ENCODE measurements at places on chromosomes 3 and 15.

DNA sequence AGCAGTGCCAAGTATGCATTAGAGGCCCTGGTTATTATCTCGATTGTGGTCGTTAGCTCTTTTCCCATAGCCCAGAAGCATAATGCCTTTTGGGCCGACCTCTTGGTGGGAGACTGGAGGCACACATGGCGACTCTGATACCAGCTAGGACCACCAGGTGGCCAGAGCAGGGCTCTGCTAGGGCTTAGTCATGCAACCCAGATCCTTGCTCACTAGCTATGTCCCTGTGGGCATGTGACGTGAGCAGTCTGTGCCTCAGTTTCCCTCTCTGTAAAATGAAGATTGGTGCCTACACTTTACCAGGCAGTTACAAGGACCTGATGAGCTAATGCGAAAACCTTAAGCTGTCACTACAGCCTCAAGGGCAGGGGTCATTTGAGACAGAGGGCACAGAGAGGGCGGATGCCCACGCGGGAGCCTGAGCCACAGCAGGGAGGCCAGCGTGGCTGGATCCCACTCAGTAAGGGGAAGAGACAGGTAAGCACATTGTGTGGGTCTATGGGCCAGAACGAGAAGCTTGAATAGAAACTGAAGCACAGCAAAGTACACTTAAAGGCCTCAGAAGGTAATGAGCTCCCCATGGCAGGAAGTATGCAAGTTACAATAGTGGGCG is 8.8 kb downstream of the KLF15 start:
- DNase-seq, result no peak

GRCh38 chr3:152084441-152085158 is 184.1 kb upstream of the MBNL1 start:
- no peak for DNase-seq

- DNase-seq, result no peak
These were observed 1061.2 kb downstream of the FHIT start for GRCh38 chr3:60190073-60190472.

DNA sequence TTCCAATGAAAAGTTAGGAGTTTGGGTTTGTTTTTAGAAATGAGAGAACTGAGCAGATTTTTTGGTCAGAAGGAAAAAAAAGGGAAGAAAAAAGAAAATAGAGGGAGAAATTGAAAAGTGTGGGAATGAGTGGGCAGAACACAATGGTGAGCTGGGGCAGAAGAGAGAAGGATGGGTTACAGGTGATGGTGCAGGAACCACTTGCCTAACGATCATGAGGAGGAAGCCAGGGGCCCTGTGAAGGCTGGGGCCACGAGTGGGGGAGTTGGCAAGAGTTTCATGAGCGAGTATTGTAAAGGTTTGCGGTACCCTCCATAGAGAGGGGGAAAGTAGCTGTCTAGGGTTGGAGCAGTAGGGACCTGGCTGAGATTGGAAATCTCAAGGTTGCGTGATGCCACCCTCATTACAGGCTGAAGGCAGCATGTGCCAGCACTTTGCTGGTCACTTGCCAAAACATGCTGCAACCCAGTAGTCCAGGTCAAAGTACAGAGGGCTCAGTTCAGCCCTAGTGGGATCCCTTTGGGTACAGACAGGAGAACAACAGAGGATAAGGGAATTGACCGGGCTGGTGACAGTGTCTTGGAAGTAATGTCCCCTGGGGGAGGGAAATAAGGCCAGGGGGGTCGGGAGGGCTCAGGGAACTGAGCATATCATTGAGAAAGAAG is 6.6 kb downstream of the IVD start:
- DNase-seq, result no peak

GRCh38 chr3:113557374-113557773 is 25.0 kb downstream of the SIDT1 start:
- DNase-seq, result no peak

- no peak for DNase-seq
These were observed 882 bp downstream of the CADM2 start for GRCh38 chr3:84959470-84960271.

DNA sequence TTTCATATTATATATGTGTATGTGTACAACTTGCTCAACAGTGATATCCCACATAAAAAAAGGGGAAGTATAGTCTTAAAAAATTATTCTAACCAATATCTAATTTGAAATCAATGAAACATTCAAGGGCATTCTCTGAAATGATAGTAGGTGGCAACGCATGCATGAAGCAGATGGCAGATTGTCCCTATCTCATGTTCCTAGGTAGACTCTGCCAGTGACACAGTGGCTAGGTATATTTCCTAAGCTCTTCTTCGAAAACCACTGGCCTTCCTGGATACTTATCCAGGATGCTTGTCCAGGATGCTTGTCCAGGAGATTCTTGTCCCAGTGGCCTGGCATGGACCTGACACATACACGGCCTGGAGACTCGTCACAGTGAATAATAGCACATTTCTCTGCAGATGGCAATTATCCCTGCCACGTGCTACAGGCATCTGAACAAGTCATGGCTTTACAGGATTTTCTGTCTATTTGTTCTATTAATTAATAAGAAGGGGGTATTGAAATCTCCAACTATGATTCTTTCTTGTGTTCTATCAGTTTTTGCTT is 54.9 kb downstream of the OCA2 start:
- DNase-seq, result no peak

DNA sequence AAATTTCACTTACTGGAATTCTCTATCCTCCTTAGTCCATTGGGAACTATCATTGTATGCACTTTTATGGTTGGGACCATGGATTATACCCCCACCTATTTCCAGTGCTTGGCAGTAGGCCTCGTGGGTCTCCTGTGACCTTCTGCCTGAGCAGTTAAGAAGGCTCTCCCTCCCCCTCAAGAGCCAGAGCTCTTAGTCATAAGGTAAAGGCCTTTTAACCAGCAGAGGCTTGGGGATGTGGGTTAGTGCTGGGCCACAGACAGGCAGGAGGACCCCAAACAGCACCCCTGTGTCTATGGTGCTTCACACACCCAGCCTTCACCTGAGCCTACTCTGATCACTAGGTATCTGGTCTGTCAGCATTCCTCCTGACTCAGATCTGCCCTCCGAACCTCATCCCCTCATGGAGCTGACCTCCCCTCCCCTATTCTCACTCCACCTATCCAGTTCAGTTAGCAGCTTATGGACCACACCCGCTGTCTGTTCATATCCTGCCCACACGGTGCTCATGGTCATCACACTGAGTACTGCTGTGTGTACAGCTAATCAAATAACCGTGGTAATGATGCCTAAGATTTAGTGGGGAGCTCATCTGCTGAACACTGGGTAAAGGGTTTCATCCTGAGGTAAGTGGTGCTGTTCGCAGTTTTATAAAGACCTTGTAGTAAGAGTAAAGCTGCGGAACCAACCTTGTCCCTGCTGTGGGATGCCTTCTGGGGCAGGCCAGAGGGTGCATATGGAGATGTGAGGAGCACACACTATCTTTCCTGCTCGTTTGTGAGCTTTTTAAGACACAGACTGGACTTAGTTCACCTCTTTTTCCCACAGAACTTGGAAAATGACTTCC is 40.9 kb downstream of the KLHL18 start:
- DNase-seq, result no peak

GRCh38 chr15:44662478-44663409 is 718 bp downstream of the SPG11 start:
- peak; percentile 60 for DNase-seq

GRCh38 chr3:161423911-161424522 is 52.7 kb upstream of the SPTSSB start:
- DNase-seq, result no peak

GRCh38 chr15:65971741-65971995 is 102.4 kb downstream of the RAB11A start:
- no peak for DNase-seq

- no peak for DNase-seq
These were observed 60.3 kb downstream of the TGFBR2 start for GRCh38 chr3:30666572-30667279.

DNA sequence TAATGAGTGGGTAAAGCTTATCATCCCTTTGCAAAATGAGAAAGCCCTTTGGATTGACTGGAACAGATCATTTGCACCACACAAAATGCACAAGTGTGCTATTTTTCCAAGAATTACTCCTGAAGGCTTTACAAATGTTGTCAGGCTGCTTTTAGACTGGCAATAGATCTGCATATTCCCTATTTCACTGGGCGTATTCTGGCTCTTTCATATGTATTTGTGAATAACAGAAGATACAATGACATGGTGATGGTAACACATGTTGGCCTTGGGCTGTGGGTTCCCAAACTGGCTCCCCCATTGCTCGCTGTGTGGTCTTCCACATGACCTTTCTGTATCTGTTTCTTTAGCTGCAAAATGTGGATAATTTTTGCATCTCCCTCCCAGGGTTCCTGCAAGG is 303.4 kb upstream of the CHRM5 start:
- no peak for DNase-seq

DNA sequence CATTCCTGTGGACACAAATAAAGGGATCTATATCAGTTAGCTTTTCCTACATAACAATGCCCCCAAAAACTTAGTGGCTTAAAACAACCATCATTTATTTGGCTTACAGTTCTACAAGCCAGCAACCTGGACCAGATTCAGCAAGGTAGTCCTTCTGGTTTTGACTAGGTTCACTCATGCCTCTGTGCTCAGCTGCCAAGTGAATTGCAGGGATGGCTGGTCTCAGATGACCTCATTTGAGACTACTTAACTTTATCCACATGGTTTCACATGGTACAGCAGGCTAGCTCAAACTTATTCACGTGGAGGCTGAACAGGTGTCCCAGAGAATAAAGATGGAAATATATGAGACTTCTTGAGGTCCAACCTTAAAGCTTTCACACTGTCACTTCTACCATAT is 119.3 kb upstream of the BFSP2 start:
- no peak for DNase-seq

GRCh38 chr3:134709076-134709475 is 58.3 kb upstream of the KY start:
- DNase-seq, result no peak

DNA sequence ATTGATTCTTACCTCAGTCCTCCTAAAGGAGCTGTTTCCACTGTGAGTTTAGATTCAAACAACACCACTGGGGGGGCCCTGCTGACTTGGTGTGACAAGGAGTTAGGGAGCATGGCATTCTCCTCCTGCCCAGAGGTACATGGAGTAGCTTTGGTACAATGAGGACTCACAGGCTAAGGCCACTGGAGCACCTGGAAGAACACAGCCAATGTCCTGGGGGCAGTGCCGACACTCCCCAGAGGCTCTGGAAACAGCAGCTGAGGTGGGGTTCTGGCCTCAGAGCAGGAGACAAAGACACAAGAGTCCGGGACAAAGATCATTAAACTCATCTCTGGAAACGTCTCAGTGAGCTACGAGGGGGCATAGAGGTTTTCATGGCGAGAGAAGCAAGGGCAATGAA is 69.7 kb upstream of the POMGNT2 start:
- no peak for DNase-seq

DNA sequence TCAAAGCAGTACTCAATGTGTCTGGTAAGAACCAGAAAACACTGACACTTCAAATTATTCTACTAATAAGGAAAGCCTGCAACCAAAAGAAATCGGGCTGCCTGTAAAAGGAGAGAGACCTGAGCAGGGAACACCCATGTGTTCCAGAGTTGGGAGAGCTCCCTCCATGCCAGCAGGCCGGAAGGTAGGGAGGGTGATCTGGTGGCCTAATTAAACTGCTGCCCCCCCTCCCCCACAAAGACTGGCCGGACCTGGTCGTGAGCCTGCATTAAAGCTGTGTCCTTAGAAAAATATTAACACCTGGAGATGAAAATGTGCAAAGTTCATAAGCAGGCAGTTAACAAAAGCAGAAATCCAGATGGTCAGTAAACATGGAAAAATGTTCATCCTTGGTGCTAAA is 170.6 kb upstream of the BHLHE40 start:
- DNase-seq, result no peak

GRCh38 chr15:65067317-65067644 is 510 bp downstream of the RASL12 start:
- DNase-seq, result no peak

- no peak for DNase-seq
These were observed 232.9 kb downstream of the MEIS2 start for GRCh38 chr15:36867436-36867835.

DNA sequence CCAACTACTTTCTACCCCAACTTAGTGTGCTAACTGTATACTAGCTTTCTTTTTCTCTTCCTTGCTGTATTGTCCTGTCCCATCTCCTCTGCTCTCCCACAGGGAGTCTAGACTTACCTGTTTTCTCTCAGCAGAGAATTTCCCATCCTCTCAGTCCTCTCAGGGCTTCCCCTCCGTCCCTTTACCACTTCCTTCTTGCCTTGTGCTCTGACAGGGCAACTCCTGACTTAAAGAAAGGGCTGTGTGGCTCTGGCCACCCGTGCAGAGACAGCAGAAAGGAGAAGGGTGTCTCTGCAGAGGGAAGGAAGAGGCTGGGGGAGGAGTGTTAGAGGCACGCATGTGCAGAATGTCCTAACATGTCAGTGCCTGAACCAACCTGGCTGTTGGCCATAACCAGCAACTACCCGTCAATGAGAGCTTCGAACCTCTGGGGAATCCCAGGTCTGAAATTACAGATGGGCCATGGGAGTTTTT is at the start of gene GCSAM:
Gene GCSAM (minus strand): TSS at position 274 of the 474 bp plus-strand sequence. CDS start 128 bp downstream, at position 146.
- DNase-seq, result peak; percentile 18

- no peak for DNase-seq
These were observed 156.1 kb downstream of the STAG1 start for GRCh38 chr3:136595913-136596697.

- no peak for DNase-seq
These were observed 185.6 kb downstream of the FAM43A start for GRCh38 chr3:194871143-194871863.

- no peak for DNase-seq
These were observed 56.4 kb upstream of the GOLIM4 start for GRCh38 chr3:168152149-168152548.

DNA sequence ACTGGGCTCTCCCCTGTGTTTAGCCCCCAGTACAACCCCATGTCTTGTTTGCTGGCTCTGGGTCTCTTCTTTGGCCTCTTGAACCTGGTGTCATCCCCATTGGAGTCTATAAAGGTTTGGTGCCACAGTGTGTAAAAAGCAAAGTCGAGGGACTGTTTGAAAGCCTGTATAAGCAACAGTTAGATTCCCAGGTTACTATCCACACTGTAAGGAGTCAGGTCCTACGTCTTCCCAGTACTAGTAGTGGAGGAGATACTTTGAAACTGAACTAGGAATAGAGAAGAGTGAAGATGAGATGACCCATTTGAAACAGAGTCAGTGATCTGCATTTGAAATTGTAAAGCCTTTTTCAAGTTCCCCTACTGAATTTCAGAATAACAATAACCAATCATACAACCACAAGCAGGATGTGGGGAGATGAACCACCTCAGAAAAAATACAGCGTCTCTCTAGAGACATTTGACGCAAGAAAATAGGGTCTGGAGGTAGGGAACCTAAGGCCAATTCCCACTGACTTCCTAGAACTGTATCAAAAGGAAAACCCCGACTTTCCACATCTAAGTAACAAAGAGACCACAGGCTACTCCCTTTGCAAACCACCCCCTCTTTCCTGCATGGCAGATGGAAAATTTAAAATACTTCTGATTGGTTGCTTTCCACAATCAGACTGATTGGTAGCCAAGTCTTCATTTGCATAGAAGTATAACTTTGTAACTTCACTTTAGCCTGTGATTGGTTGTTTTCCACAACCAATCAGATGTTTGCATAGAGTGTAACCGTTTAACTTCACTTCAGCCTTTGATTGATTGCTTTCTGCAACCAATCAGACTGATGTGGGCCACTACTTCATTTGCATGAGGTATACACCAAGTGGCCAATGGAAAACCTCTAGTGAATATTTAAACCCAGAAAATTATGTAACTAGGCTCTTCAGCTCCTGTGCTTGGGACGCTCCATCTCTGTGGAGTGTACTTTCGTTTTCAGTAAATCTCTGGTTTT is 49.9 kb upstream of the NEDD4 start:
- DNase-seq, result no peak

GRCh38 chr15:83323296-83323711 is 38.8 kb upstream of the BNC1 start:
- no peak for DNase-seq

Data from stimulated activated CD8-positive, alpha-beta memory T cell treated with anti-CD3 and anti-CD28 coated beads, Interleukin-2, amount 100 ng/mL, for 1 hour (primary cell).